Activated T-cell treated with anti-CD3 and anti-CD28 coated beads for 1 hour (primary cell): ENCODE measurements at places on chromosomes 16 and 17.

DNA sequence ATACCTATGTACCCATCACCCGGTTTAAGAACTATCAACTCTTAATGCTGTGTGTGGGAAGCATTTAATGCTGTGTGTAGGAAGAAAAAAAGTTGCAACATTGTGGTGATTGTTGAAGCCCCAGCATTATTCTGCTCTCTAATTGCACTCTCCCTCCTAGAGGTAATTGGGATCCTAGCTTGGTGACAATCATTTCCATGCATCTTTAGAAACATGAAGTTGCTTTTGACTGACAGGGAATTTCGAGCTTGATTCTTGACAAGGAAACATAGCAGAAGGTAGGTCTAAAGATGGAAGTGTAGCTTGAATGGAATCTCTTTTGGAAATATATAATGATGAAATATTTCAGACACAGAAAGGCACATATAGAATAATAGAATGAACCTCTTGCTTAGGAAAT, 27.3 kb downstream of the HEXIM2 start:
- DNase-seq: no peak

GRCh38 chr16:50801036-50801435, 59.1 kb downstream of the CYLD start:
- no peak for DNase-seq

DNA sequence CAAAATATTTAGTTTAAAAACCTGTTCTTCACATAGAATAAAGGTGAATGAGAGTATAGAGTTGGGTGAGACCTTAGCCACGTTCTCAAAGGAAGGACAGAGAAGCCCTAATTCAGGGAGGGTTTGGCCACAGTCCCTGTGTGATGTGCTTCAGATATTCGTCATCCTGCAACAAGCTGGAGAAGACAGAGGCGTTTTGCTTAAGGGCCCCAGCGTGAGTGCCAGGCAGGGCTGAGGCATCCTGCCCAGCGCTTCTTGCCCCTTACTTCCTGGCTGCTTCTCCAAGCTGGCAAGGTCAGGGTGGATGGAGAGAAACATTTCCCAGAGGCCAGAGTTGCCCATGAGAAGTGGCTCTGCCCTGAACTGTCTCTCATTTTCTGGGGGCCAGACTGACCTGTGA, 46.9 kb downstream of the AXIN2 start:
- no peak for DNase-seq

DNA sequence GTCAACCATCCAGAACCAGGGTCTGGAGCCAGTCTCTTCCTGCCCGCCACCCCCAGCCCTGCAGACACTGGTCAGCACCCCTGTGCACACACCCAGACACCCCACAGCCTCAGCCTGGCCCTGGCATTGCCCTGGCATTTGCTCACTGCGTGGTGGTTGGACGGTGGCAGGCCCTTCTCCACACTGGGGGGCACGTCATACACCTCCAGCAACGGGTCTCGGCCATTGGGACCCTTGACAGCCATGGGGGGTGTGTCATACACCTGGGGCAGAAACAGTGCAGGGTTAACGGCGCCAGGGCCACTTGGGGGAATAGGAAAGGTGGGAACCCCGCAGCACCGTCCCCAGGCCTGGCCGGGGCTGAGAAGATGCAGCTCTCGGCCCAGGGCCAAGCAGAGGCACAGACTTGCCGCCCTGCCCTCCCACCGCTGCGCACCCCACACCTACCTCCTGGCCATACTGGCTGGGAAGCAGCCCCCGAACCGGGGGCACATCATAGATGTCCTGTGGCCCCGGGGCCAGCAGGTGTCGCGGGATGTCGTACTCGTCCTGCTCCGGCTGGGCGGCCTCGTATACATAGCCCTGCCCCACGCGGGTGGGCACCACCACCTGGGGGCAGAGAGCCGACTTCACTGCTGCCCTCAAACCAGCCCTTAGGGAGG, 14.6 kb downstream of the BCAR1 start:
- no peak for DNase-seq

DNA sequence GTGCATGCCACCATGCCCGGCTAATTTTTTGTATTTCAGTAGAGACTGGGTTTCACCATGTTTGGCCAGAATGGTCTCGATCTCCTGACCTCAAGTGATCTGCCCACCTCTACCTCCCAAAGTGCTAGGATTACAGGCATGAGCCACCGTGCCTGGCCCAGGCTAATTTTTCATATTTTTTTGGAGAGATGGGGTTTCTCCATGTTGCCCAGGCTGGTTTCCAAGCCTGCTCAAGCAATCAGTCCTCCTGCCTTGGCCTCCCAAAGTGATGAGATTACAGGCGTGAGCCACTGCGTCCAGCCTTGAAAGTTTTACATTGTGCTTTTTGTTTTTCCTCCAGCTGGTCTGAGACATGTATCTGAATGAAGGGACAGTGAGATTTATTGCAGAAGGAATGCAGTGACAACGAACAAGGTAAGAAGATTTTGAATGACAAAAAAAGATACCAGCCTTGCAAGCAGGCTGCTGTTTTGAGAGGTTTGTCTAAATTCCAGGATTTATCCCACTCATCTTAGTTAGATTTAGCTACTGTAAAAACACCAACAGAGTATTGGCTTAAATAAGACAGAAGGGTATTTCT, 3.4 kb upstream of the ENGASE start:
- DNase-seq: no peak

GRCh38 chr17:13940858-13941665, 128.2 kb upstream of the COX10 start:
- DNase-seq: no peak

DNA sequence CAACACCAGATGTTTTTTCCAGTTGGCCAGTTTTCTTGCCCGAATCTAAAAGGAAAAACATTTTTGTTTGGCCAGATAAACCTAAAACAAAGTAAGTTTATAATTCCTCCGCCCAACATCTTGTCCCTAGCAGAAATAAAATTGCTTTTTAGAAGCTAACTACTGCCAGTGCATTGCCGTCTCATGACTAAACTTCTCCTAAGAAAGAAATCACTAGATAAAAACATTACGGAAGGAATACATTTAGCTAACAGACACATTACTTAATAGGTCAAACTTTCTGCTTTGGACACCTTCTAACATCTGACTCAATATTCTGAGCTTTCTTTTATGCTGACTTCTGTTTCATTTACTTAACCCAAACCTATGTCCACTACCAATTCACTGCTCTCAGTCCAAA, 36.2 kb downstream of the FBXL20 start:
- no peak for DNase-seq
